ENCODE measurements at places on chromosomes 16 and 17. TPM values are rescaled to one million over a fixed set of nuclear protein-coding genes. Genes with fewer than 3 reads are reported as not detected.

The ZNF423 gene
- total RNA-seq: 0.25 TPM

The PRKCA gene
- 18.5 TPM for total RNA-seq

DNA sequence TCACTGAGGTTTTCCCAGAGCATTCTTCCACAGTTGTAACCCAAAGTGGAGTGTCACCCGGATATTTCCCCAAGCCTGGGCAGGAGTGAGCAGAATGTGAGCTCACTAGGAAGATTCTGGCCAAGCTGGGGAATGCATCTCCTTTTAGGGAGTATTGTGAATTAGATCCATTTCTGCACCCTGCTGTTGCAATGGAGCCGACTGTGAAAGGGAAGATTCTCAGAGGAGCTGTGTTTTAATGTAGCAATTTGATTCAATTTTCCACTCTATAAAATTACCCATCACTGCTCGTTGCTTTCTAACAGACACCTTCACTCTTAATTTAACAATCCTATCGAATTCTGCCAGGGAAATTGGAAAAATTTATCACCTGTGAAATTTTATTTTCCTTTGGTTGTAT lies 70.8 kb downstream of the SNX11 start:
- no peak for DNase-seq

GRCh38 chr16:89961920-89962319 lies 13.4 kb downstream of the DEF8 start:
- DNase-seq: no peak

- DNase-seq: no peak
Measured at GRCh38 chr16:55297910-55298479, 26.0 kb upstream of the IRX6 start.

DNA sequence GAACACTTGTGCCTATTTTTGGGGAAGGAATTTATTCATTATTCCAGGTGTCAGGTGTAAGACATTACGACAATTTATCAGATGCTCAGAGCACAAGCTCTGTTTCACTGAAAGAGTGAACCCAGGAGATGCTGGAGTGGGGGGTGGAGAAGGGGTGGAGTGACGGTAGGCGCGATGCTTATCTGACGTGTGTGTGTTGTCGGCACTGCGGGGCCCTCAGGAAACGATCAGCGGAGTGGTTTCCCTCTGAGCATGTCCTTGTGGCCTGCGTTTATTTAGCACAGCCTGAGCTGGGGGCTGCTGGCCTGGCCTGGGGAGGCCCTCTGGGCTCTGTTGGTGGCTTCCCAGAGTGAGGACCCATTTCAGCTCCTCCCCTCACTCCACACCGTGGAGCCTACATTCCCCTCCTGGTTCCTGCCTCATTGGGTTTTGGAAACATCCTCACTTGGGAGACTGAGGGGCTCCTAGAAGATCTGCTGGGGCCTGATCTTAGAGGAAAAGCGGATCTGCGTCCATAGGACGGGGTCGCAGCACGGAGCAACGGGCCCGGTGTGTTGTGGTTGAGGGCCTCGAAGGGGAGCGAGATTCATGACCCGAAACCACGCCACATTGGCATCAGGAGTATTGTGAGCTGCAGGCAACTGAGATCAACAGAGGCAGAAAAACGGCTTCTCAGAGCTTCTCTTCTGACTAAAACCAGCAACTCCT lies 19.0 kb upstream of the GNG13 start:
- no peak for DNase-seq

- no peak for DNase-seq
Measured at GRCh38 chr17:58041161-58041560, 34.1 kb upstream of the SRSF1 start.

GRCh38 chr16:76988526-76988925 lies 202.5 kb upstream of the MON1B start:
- DNase-seq: no peak
